ENCODE measurements at places on chromosomes 2 and 18.
A peak's percentile ranks its signal among the peaks of the same experiment; 100 is the strongest.

- no peak for DNase-seq
Observed at GRCh38 chr2:79083597-79084251, 4.1 kb downstream of the REG1B start.

DNA sequence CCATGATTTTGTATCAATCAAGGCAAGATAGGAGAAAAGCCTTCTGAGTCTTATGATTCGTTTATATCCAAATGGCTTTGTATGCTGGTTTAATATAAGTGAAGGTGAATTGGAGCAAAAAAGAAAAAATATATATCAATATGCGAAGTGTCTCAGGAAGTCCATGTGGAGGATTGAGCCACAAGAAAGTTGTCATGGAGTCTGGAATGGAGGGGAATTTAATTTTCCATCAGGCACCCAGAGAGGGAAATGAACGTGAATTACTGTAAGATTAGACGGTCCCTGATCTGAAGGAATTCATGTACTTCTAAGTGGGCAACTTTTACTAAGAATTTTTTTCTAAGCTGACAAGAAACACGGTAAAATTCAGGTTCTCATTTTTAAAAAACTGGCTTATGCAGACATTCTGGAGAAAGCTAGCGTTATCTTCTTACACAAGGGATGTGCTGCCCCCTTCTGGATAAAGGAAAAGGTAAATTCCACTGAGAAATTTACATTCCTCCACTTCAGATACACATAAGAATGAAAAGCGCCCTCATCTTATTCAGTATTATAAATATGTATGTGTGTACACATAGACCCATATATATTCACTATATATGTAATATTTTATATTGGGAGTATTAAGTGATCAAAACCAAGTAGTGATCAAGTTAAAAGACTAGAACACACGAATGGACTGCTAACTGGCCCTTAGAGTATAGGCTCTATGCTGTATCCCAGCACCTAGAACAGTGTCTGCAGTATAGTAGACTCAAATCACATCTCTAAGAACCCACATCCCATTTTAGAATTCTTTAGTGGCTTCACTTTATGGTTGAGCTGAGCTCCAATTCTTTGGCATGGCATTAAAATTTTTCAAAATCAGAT, 289.0 kb upstream of the TFPI start:
- peak; percentile 75 for DNase-seq

GRCh38 chr2:169464466-169464865, 14.8 kb upstream of the BBS5 start:
- DNase-seq, result peak; percentile 11

GRCh38 chr2:126932966-126933710, 34.4 kb downstream of the TEX51 start:
- no peak for DNase-seq

- DNase-seq, result no peak
Observed at GRCh38 chr18:75088021-75088506, 120.9 kb downstream of the PTGR3 start.

- no peak for DNase-seq
Observed at GRCh38 chr2:241563571-241563980, 5.0 kb downstream of the BOK start.

DNA sequence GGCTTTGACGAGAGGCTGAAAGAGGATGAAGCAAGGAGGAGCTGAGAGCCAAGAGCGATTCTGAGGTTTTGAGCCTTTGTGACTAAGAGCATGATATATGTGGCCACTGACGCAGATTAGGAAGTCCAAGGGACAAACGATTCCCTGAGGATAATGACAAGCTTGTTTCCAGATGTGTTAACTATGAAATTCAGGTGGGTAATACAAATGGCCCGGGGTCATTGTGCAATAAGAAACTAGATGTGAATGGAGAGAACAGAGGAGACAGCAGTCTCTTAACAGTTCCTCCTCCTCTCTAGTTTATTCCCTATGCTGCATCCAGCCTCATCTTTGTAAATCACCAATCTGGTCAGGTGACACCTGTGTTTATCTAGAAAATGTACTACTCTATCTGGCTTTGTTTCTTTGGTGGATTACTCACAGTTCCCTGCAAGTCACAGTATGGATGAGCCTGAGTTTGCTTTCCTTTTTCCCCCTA, 84.2 kb downstream of the SOCS6 start:
- DNase-seq, result peak; percentile 85

DNA sequence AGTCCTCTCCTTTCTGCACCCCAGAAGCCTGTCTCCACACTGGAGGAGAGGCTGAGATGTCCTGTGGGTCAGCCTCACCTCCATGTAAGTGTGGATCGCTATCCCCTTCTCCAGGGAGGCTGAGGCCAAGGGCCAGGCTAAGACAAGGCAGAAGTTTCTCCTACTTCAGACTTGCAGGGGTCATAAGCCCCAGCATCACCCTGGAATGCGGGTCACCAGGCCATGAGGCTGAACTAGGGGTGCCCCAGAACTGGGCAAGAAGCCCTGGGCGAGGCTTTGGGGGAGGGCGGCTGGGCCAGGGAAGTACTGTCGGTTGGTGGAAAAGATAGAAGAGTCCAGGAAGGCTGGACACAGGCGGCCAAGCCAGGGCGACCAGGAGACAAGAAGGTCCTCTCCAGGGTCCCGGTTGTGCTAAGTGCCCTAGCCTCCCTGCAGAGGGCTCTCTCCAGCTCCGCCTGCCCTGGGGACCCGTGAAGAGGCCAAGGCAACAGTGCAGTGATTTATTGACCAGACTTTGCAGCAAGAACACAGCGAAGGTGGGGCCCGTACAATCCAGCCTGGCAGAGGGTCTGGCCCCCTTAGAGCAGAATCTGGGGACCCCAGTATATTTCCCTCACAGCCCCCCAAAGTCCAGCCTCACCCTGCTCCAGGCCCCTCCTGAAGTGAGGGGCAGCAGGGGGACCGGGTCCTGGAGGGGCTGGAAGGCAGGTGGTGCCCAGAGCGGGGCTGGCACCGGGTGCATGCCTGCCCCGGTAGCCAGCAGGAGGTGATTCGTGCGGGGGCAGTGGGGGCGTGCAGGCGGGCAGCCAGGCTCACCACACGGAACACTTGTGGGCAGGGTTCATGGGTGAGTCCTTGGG, 8.1 kb downstream of the ECEL1 start:
- DNase-seq, result no peak

DNA sequence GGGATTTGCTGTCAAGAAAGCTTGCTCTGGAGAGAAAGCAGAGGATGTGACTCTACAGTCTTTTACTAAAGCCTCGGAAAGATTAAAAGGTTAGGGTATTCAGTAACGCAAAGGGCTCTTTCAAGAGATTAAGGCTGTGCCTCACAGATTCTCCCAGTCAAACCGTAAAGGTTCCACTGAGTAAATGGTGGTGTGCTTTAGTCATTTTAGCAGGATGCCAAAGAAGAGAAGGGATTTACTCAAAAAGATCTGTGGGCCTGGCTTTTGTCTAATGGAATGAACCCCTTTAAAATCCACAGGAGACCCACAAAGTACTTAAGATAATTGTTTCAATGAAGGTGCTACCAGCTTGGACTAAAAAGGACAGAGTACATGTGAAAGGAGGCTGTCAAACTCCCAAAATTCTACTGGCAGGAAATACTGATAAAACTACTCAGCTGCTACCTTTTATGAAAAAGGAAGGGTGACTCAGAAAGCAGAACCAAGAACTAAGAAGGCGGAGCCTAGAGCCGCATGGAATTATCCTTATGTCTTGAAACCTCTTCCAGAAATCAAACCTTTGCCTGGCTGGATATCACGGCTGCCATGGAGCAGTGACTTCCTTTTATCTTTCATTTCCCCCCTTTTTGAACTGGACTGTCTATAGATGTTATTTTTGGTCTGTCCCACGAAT, 670.2 kb upstream of the ZEB2 start:
- peak; percentile 22 for DNase-seq

- DNase-seq, result no peak
Observed at GRCh38 chr2:105140240-105140568, 101.3 kb upstream of the GPR45 start.

- DNase-seq, result no peak
Observed at GRCh38 chr2:54500404-54501205, 44.5 kb downstream of the SPTBN1 start.

- DNase-seq, result no peak
Observed at GRCh38 chr2:205768341-205768740, 86.0 kb downstream of the NRP2 start.

GRCh38 chr18:78688916-78689315, 290.7 kb upstream of the SALL3 start:
- DNase-seq, result no peak

- DNase-seq, result peak; percentile 98
Observed at GRCh38 chr2:28445448-28446258, 50.2 kb upstream of the PLB1 start.

GRCh38 chr2:14424478-14425390, 207.8 kb upstream of the LRATD1 start:
- DNase-seq, result no peak

DNA sequence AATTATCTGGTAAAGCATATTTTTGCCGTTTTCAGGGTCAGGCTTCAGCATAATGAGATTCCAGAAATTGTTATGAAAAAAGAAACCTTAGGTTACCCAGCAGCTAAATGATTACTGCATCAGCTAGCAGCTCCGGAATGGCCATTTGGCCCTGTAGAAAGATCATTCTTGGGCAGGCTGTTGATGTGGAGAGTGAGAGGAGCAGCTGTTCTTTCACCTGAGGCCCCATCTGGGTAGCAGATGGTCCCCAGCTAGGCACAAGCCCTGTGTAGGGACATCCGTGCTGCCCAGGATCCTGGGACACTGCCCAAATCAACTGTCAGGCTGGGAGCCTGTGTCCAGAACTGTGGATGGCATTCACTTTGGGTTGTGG, 61.8 kb downstream of the NEDD4L start:
- DNase-seq, result no peak

DNA sequence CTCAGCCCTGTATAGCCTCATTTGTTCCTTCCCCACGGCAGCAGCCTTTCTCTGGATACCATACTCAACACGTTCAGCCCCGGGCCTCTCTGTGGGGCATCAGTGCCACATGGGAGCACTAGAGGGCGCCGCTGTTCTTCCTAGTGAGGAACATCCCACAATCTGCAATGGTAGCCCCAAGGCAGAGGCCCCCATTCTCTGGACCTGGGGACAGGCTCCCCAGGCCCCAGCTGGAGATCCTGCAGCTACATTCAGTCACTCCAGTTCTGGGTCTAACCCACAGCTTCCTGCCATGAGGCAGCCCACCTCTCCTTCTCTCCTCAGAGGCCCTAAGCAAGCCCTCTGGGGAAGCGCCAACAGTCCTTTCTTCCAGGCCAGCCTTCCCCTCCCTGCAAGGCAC, 14.2 kb upstream of the SFXN5 start:
- DNase-seq, result peak; percentile 56

DNA sequence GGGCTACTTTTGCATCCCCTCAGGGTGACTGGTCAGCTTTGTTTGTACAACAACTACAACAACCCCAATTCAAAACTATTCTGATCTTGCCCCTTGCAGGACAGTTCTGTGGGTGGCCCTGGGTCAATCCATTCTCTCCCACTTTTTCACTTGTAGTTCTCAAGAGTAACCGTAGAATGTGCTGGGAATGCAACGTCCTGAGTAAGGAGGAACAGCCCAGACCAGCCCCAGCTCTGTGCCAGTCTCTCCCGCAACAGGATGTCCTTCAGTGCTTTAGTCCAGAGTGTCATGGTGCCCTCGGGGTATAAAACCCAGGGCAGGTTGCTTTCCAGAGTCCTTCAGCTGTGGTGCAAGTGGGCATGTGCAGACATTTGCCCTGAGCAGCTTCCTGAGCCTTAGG, 22.1 kb upstream of the TEX51 start:
- no peak for DNase-seq

- peak; percentile 75 for DNase-seq
Observed at GRCh38 chr18:31648966-31649429, 35.4 kb downstream of the B4GALT6 start.

- no peak for DNase-seq
Observed at GRCh38 chr18:79241755-79242154, 154.0 kb upstream of the NFATC1 start.

GRCh38 chr2:227260041-227260440, 65.0 kb upstream of the MFF start:
- no peak for DNase-seq

- peak; percentile 98 for DNase-seq
Observed at GRCh38 chr2:219125225-219125885, 35.3 kb downstream of the NHEJ1 start.

GRCh38 chr2:134389381-134389780, 135.5 kb downstream of the MGAT5 start:
- DNase-seq, result no peak

- peak; percentile 51 for DNase-seq
Observed at GRCh38 chr2:70087702-70088597, 673 bp downstream of the PCBP1 start.

DNA sequence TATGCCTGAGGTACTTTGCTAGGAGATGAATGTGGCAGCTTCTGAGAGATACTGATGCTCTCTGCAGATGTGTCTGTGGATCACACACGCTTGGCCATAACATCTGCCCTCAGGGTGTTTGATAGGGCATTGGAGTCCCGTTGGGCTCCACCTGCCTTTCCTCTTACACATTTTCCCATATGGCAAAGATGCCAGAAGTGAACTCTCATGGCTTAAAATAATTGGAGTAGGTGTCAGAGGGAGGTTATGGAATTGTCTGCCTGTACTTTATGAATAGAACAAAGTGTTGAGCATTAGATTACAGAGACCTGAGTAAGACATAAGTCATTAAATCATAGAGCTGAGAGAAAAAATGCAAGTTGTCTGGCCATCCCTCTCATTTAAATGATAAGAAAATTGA, 75.3 kb upstream of the PNPT1 start:
- no peak for DNase-seq

- no peak for DNase-seq
Observed at GRCh38 chr2:141692829-141693228, 438.0 kb downstream of the LRP1B start.

GRCh38 chr2:42926434-42927333, 134.3 kb upstream of the HAAO start:
- no peak for DNase-seq

DNA sequence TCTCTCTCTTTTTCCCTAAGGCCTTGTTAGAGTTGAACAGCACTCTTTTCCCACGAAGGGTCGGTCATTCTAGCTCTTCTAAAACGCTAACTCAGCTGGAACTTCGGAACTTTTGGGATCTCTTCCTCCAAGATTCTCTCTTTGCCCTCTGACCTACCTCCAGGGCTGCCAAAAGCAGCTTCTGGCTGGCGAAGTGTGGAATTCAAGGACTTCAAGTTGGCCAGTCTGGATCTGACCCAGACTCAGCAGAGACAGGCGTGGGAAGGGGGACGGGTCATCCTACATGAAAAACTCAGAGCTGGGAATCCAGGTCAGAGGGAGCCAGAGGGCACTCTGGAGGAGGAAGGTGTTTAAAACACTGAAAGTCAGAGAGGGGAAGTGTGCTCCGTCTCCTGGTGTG, 305.5 kb upstream of the HDAC4 start:
- DNase-seq, result no peak

GRCh38 chr18:45510656-45511055, 104.6 kb upstream of the SLC14A2 start:
- no peak for DNase-seq

- DNase-seq, result no peak
Observed at GRCh38 chr2:16359961-16360360, 305.7 kb downstream of the CYRIA start.

Measured in amniotic epithelial cell (primary cell).